ENCODE measurements at places on chromosomes 1 and 21. TPM values are rescaled to one million over a fixed set of nuclear protein-coding genes. Genes with fewer than 3 reads are reported as not detected.
A peak's percentile ranks its signal among the peaks of the same experiment; 100 is the strongest.

DNA sequence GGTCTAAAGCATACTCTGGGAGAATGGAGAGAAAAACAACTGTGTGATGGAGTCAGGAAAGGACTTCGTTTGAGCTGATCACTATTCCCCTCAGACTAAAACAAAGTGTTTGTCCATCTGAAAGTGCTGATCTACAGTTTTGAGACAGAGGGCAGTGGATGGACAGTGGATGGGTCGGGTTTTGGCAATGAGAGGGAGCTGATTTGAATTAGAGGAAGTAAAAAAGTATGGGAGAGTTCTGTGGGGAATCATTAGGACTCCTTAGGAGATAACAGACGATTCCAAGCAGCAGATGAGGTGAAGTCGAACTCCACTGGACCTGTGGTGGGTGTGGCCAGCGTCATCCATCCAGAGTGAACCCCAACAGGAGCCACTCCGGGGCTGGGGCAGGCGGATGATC, 62.3 kb downstream of the PTGS2 start:
- no peak for DNase-seq

GRCh38 chr1:152141971-152142584, 16.9 kb downstream of the RPTN start:
- DNase-seq, result peak; percentile 55

The HFM1 gene
- not detected for total RNA-seq

The SPRR5 gene
- total RNA-seq, result not detected

The KIF26B gene
- 0.35 TPM for total RNA-seq

Data from colonic mucosa (tissue), 4 donors.